ENCODE measurements at places on chromosomes 12 and 14.

- DNase-seq, result no peak
These were observed 494.4 kb upstream of the RGS6 start for GRCh38 chr14:71437870-71438269.

DNA sequence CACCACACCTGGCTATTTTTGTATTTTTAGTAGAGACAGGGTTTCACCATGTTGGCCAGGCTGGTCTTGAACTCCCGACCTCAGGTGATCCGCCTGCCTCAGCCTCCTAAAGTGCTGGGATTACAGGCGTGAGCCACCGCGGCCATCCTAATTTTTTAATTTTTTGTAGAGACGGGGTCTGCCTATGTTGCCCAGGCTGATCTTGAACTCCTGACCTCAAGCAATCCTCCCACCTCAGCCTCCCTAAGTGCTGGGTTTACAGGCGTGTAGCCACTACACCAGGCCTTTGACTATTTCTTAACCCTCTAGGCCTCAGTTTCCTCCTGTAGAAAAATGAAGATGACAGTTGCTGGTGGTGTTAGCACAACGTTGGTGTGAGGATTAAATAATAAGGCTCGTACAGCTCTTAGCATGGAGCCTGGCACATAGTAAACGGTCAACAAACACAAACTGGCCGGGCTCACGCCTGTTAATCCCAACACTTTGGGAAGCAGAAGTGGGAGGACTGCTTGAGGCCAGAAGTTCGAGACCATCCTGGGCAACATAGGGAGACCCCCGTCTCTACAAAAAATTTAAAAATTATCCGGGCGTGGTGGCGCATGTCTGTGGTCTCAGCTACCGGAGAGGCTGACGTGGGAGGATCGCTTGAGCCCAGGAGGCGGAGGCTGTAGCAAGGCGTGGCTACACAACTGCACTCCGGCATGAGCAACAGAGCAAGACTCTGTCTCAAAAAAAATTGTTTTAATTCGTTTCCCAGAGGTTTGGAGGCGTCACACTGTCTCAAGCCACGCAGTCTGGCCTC is 979 bp downstream of the DDX54 start:
- peak; percentile 57 for DNase-seq

- no peak for DNase-seq
These were observed 499.3 kb downstream of the FOXG1 start for GRCh38 chr14:29265852-29266251.

GRCh38 chr12:51323966-51324895 is at the start of gene BIN2:
TSS of gene BIN2 (minus strand) at chr12:51324174. CDS start at chr12:51324102, 72 bp downstream.
- DNase-seq, result no peak

- DNase-seq, result peak; percentile 12
These were observed 5.5 kb downstream of the BCL11B start for GRCh38 chr14:99266181-99267178.

GRCh38 chr12:52914576-52915121 is 9.8 kb upstream of the KRT8 start:
- DNase-seq, result no peak

DNA sequence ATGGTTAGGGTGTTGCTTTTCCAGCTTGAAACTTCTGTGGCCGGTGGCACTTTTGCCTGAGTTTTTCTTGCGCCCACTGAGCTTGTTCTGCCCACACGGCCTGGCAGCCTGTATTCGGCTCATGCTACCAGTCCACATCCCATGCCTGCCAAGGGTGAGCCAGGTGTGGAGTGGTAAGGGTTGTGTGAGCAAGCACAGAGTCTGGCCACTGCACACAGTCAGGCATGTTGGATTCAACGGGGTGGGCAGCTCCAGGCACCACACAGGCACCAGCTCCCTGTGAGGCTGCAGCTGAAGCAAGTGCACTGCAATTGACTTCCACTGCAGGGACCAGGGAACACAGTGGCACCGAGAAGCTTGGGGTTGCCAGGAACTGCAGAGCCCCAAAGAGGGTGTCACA is 18.8 kb upstream of the NTS start:
- no peak for DNase-seq

DNA sequence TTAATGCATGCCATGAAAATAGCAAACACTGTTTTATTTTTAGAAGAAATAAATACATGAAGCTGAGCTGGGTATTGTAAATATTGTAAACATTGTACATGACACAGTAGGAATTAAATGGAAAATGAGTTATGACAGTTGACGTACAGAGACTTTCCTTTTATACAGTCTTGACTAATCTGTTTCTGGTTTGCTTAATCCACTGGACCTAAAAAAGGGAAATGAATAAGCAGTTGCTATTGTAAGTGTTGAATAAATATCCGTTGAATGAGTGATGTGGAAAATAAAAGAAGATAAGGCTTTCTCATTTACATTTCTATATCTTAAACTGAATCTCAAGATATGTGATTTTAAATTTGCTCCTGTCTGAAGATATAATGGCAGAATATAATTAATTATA is 15.0 kb downstream of the PMCH start:
- DNase-seq, result no peak

GRCh38 chr12:8594072-8594471 is 18.6 kb downstream of the AICDA start:
- DNase-seq, result peak; percentile 13

- DNase-seq, result no peak
These were observed 1.5 kb upstream of the RPAP3 start for GRCh38 chr12:47707355-47707754.

- DNase-seq, result peak; percentile 99
These were observed 89.8 kb downstream of the SLC15A5 start for GRCh38 chr12:16187660-16188059.

- no peak for DNase-seq
These were observed 228.3 kb downstream of the SLC41A2 start for GRCh38 chr12:104729610-104730446.

DNA sequence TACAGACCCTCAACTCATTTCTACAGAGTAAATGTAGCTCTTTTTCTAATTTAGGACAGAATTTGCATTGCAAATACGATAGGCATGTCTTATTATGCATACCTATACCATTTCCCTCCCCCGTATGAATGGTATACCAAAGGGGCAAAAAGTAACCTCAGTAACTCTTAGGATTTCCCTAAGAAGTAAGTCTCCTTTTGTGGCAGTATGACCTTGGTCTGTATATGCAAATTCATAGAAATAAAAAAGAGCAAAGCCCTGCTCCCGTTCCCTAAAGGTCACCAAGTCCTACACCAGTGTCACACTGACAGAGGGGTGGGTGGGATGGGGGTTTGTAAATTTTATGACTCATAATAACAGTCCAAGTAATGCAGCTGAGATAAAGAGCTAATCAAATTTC is 365.8 kb upstream of the CCDC196 start:
- DNase-seq, result no peak

- DNase-seq, result no peak
These were observed 8.7 kb upstream of the WDR89 start for GRCh38 chr14:63650256-63650952.

All from NCI-H146 (cell line).